ENCODE measurements at places on chromosomes 16 and 17.

DNA sequence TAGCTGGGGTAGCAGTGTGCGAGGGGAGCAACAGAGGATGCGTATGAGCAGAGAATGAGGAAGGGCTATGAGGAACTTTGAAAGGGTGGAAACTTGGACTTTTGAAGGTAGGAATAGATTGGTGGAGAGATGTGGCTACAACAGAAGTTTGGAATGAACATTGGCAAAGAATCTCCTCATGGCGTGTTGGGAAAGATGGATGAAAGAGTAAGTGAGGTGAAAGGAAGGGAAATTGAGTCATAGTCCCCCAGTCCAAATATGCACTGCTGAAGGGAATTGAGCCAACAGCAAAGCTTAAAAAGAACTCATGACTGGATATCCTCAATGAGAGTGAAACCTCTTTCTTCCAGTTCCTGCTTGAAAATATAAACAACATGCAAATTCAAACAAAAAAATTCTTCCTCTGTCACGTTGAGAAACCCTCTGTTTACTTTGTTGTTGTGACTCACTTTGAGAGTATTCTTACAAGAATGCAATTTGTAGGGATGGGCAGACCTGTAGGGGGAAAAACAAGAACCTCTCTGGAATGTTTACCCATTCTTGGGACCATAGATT, 313.2 kb upstream of the KCNJ16 start:
- DNase-seq = no peak

DNA sequence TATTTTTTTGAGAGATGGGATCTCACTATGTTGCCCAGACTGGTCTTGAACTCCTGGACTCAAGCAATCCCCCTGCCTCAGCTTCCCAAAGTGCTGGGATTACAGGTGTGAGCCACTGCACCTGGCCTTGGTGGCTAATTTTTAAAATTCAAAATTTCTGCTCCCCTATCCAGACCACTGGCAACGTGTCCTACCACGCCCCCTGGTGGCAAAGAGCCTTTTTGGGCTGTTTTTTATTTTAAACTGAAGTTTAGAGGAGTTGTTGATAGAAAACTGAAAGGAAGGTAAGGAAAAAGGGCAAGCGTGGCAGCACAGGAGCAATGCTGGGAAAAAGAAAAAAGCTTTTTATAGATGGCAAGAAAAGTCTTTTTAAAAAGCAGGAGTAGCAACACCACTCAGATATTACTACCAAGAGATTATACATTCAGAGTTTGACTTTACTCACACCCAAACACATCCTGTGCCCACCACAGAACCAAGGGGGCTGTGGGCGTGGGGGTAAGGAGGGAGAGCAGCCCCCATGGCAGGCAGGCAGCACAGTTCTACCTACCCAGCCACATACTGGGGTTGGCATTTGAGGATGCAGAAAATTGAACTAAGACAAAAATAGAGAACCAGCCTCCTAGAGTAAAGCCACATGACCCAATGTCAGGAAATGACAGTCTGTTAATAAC, 4.2 kb upstream of the MXRA7 start:
- DNase-seq = no peak

GRCh38 chr16:30982548-30983288, 2.3 kb upstream of the HSD3B7 start:
- DNase-seq = no peak

DNA sequence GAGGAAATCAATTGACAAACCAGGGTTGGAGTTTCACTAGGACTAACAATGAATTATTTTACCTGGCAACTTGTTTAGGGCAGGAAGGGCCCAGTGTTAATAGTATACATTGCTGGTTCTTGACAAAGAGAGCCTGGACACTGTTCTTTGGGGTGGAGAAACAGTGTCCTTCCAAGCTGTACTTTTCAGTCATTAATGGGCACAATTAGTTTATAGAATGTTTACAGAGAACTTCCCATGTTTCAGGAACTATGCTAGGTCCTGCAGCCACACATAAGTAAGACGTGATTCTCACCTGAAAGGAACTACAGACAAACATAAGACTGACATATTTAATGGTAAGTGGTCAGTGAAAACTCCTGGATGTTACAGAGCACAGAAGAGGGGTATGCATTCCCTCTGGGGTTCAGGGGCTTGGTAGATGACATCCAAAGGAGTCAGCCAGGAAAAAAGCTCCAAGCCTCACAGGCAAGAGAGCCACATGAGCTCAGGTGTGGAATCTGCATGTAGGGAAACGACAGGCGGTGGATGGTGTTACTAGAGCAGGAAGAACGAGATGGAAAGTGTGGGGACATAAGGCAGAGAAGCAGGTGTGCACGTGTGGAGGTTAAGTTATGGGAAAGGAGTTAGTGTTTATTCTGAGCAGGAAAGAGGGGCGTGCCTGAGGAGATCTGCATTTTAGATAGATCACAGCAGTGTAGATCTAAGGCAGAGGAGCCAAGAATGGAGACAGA, 3.8 kb upstream of the DYNLL2 start:
- no peak for DNase-seq

- no peak for DNase-seq
These were observed 80.0 kb downstream of the PCTP start for GRCh38 chr17:55830699-55831471.

GRCh38 chr16:57051696-57052228, 40.6 kb upstream of the CPNE2 start:
- no peak for DNase-seq

GRCh38 chr16:7380911-7381310, 48.3 kb downstream of the RBFOX1 start:
- DNase-seq = no peak

DNA sequence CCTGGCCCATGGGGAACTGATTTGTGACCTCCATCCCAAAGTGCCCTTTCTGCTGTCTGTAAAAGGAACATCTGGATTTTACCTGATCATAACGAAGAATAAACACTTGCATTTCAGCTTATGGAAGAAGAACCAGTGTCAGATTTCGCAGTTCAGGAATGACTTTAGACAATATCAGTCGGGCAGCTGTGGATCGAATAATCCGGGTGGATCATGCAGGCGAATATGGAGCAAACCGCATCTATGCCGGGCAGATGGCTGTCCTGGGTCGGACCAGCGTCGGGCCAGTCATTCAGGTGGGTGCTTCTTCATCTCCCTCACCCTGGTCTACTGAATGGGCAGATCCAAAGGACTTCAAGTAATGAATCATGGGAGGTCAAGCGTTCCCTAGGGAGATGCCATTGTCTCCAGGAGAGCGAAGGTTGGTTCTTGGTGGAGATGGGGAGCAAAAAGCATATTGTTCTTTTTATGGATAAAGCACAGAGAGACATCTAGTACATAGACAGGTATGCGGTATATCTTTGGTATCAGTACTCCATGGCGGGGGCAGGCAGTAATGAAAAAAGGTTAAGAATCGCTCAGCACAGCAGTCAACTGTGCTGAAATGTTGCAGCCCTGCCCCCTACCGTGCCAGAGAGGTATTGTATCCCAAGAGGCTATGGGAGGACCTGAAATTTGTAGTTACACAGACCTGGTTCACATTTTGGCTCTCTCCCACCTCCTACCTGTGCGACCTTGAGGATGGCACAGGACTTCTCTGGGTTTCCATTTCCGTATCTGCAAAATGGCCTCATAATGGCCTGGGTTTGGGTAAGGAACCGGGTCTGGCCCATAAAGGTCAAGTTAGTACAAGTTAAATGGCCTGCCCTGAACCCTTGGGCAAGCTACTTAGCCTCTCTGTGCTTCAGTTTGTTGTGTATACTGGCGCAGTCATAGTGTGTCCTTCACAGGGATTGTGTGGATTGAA, 4.7 kb downstream of the COQ7 start:
- DNase-seq = no peak

GRCh38 chr16:81620029-81620428, 159.1 kb upstream of the PLCG2 start:
- no peak for DNase-seq

DNA sequence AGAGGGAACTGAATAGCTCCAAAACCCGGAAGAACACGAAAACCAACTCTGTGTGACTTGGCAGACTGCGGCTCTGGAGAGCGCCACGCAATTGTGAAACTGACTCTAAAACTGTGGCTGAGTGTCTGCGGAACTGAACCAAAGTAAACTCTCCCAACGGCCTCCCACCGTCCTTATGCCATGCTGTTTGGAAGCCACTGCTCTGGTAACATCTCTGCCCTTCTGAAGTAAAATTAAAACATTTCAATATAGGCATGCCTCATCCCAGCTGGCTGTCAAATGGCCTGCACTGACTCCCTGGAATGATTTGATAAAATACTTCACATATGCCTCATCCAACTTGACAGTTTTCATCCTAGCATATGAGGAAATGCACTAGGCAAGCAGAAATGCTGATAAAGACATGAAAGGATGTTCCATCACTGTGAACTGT, 70.2 kb downstream of the PARN start:
- DNase-seq = no peak

DNA sequence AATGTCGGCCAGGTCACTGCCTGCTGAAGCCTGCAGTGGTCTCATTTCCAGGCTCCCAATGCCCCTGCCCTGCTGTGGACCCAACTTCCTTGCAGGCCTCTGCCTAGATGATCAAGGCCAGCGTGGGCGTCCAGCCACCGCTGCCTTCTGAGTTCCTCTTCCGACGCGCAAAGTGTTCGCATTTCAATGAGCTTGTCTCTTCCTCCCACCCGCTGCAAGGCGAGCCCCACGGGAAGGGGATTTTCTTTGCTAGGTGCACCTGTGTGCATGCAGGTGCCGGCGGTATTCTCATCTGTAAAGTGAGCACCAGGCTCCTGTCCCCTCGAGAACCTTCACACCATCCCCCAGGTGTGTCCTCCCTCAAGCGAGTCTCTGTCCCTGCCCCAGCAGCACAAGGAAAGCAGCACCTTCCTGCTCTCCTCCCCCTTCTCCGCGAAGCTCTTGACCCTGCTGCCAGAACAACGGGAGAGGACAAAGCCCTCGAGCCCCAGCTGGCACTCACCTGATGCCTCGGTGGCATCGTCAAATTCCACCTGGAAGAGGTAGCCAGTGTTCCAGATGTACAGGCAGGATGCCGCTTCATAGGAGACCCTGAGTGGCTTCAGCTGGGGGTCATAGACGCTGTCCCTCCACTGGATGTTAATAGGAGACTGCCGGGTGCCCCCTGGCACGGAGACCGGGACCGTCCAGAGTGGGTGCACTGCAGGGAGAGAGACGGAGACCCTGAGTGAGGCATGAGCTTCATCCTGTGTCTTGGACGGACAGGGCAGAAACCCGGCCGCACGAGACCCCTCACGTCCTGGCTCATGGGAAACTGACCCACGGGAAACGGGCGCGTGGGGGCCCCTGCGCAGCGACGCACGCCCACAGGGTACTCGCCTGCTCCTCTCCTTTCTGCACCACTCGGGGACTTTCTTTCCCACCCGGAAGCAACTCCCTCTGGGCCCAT, 9.8 kb downstream of the CA5A start:
- no peak for DNase-seq

Measured in activated gamma-delta T cell (primary cell).